T-cell (primary cell): ENCODE measurements at places on chromosomes 12 and 14.

DNA sequence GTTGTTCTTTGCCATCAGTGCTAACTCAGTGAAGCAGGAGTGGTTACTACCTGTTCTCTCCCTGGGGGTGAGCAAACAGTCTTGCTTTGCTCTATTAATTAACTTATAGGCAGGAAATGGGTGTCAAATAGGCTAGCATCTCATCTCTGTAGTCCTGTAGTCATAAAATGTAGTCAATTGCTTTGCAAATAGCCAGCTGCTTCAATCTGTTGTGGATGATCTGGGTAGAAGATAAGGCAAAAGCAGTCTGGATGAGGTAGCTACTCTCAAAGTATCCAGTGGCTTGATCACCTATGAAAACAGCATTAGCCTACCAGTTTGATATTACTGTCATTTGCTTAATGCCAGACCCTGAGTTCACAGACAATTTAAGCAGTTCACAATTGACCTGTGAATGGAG is 369.0 kb upstream of the TMTC1 start:
- H3K27ac ChIP-seq = no peak overlapping the region
- H3K36me3 ChIP-seq = no peaks in the 10 kb centered on the region
- no peak overlapping the region for H3K4me3 ChIP-seq
- no peak for DNase-seq
- no peaks in the 10 kb centered on the region for H3K27me3 ChIP-seq

DNA sequence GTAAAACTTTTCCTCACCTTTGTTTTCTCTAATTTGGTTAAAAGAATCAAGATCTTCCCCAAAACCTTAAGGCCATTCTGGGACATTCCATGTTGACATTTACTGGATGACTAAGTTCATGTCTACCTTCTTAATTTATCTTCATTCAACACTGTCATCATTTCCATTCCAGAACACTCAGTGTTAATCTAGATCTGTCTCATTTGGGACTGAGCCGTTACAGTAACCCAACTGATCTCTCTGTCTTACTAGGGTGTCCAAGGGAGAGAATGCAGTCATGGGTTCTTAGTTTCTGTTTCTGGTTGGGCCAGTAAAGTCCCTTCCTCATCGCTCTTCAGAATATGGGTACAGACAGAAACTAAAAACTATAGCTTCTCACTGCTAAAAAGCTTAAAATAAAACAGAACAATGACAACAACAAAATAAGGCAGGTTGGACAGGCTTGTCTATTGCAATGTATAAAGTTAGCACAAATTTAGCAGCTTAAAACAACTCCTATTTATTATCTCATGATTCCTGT is 144.8 kb downstream of the ASCL1 start:
- no peak overlapping the region for H3K27ac ChIP-seq
- H3K27me3 ChIP-seq = peaks cover 5% of the 10 kb centered on the region
- no peaks in the 10 kb centered on the region for H3K36me3 ChIP-seq
- no peak for DNase-seq
- no peak overlapping the region for H3K4me3 ChIP-seq

- DNase-seq = no peak
- no peak overlapping the region for H3K27ac ChIP-seq
- H3K27me3 ChIP-seq = no peaks in the 10 kb centered on the region
- H3K4me3 ChIP-seq = no peak overlapping the region
- no peaks in the 10 kb centered on the region for H3K4me1 ChIP-seq
These were observed 24.3 kb upstream of the ATF1 start for GRCh38 chr12:50739611-50740010.

GRCh38 chr12:8123124-8123912 is at the start of gene CLEC4A:
Gene CLEC4A (plus strand): TSS chr12:8123617. CDS start chr12:8123879, 262 bp downstream.
- no peaks in the 10 kb centered on the region for H3K36me3 ChIP-seq
- DNase-seq = no peak

GRCh38 chr14:67493092-67493717 is 4.7 kb upstream of the TMEM229B start:
- no peak overlapping the region for H3K4me3 ChIP-seq
- no peak for DNase-seq
- H3K27ac ChIP-seq = no peak overlapping the region
- H3K36me3 ChIP-seq = no peaks in the 10 kb centered on the region
- H3K4me1 ChIP-seq = peaks cover 20% of the 10 kb centered on the region

GRCh38 chr12:130715998-130716968 is at the start of gene RIMBP2:
Gene RIMBP2 (minus strand): TSS chr12:130716299. CDS start chr12:130479013, 237,286 bp downstream.
- H3K36me3 ChIP-seq = no peaks in the 10 kb centered on the region
- DNase-seq = no peak
- peaks cover 59% of the 10 kb centered on the region for H3K27me3 ChIP-seq
- H3K27ac ChIP-seq = no peak within 1 kb of the TSS

DNA sequence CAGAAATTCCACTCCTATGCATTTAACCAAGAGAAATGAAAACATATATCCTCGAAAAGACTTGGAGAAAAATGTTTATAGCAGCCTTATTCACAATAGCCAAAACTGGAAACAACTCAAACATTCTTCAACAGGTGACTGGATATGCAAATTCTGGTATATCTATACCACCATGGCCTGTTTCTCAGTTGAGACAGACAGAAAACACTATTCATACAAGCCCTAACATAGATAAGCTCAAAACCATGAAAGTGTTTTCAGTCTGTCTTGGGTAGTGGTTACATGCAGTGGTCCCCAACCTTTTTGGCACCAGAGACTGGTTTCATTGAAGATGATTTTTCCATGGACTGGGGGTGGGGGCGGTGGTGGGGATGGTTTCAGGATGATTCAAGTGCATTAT is 83.8 kb downstream of the SRGAP1 start:
- no peak overlapping the region for H3K27ac ChIP-seq
- H3K36me3 ChIP-seq = no peaks in the 10 kb centered on the region
- H3K4me3 ChIP-seq = no peak overlapping the region
- H3K27me3 ChIP-seq = peaks cover 3% of the 10 kb centered on the region

GRCh38 chr12:55142669-55143565 is 16.7 kb downstream of the OR9K2 start:
- no peak overlapping the region for H3K27ac ChIP-seq
- H3K4me1 ChIP-seq = no peaks in the 10 kb centered on the region
- H3K36me3 ChIP-seq = no peaks in the 10 kb centered on the region
- peaks cover 3% of the 10 kb centered on the region for H3K27me3 ChIP-seq
- DNase-seq = peak; percentile 5

DNA sequence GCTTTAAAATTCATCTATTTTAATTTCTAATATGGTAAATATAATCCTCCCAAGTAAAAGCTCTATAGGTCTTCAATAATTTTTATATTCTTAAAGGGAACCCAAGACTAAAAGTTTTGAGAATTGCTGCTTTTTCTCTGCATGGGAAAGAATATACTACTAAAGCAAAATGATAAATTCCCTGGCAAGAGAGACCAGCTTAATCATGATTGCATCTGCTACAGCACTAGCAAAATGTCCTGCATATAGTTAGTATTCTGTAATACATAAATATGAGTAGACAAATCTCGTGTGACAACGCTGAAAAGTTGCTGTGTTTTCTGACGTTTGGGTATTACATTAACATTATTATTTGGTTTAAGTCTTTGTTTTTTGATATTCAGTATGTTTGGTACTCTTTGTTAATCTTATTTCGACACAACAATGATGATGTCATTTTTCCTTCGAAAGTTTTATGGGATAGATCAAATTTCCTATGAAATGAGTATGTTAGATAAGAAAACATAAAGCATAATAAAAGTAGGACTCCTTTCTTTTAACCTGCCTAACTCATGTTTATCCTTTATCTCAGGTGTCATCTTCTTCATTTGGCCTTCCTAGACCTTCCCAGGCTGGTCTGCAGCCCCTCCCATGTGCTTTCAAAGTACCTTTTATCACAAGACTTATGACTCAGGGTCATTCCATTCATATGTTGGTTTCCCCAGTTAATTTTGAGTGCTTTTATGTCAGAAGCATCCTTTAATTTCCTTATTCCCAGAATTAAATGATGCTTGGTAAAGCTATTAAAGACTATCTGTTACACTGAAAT is 321.9 kb downstream of the RAD51B start:
- no peaks in the 10 kb centered on the region for H3K27me3 ChIP-seq
- peaks cover 19% of the 10 kb centered on the region for H3K4me1 ChIP-seq
- H3K4me3 ChIP-seq = no peak overlapping the region
- H3K36me3 ChIP-seq = no peaks in the 10 kb centered on the region
- no peak overlapping the region for H3K27ac ChIP-seq
- no peak for DNase-seq

GRCh38 chr12:5008661-5009060 is 35.0 kb upstream of the KCNA5 start:
- H3K27me3 ChIP-seq = peaks cover 14% of the 10 kb centered on the region
- H3K27ac ChIP-seq = no peak overlapping the region
- DNase-seq = no peak
- no peak overlapping the region for H3K4me3 ChIP-seq
- no peaks in the 10 kb centered on the region for H3K36me3 ChIP-seq
- no peaks in the 10 kb centered on the region for H3K4me1 ChIP-seq

DNA sequence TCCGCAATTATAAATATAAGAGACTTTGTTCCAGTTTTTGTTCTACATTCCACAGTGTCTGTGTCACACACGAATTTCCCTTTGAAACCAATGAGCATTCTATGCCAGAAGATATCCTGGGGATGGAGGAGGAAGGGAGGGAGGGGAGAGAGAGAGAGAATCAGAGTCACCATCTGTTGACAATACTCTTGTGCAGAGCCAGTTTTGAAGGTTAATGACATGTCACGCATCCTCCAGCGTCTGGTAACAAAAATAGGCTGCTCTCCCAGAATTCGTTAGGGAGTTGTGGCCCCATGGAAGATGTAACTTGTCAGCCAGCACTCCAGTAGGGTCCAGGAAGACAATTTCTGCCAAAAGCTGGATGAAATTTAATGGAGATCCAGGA is 213.5 kb upstream of the KRR1 start:
- no peaks in the 10 kb centered on the region for H3K4me1 ChIP-seq
- H3K4me3 ChIP-seq = no peak overlapping the region
- no peak overlapping the region for H3K27ac ChIP-seq
- no peak for DNase-seq
- no peaks in the 10 kb centered on the region for H3K27me3 ChIP-seq

GRCh38 chr12:55932551-55932910 is 1.6 kb downstream of the DGKA start:
- DNase-seq = peak; percentile 23
- peak overlapping the region; percentile 93 for H3K4me3 ChIP-seq
- H3K27ac ChIP-seq = peak overlapping the region; percentile 73
- H3K36me3 ChIP-seq = peaks cover 3% of the 10 kb centered on the region
- peaks cover 43% of the 10 kb centered on the region for H3K4me1 ChIP-seq
- H3K27me3 ChIP-seq = no peaks in the 10 kb centered on the region

DNA sequence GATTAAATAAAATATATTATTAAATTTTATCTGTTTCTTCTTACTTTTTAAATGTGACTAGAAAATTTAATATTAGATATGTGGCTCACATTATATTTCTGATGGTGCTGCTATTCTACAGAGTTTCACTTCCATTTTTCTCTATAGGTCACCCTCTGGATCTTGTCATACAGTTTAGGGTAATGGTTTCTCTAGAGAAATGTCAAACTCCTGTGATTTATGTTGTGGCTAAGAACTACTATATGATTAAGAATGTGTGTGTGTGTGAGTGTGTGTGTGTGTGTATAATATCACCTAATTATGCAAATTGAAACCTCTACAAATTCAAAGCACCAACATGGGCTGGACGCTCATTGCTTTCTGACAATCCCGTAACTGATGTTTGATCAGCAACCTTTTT is 325.9 kb downstream of the ADAMTS20 start:
- DNase-seq = no peak
- no peaks in the 10 kb centered on the region for H3K27me3 ChIP-seq
- H3K27ac ChIP-seq = no peak overlapping the region
- no peaks in the 10 kb centered on the region for H3K4me1 ChIP-seq

GRCh38 chr14:27148143-27148542 is 550.3 kb upstream of the NOVA1 start:
- H3K36me3 ChIP-seq = no peaks in the 10 kb centered on the region
- DNase-seq = no peak
- H3K27ac ChIP-seq = no peak overlapping the region
- no peaks in the 10 kb centered on the region for H3K27me3 ChIP-seq
- H3K4me3 ChIP-seq = no peak overlapping the region
- H3K4me1 ChIP-seq = no peaks in the 10 kb centered on the region

GRCh38 chr12:77231501-77231918 is 166.1 kb upstream of the E2F7 start:
- no peaks in the 10 kb centered on the region for H3K27me3 ChIP-seq
- no peaks in the 10 kb centered on the region for H3K36me3 ChIP-seq
- H3K4me1 ChIP-seq = no peaks in the 10 kb centered on the region
- no peak overlapping the region for H3K4me3 ChIP-seq

GRCh38 chr14:33014710-33015109 is 76.0 kb downstream of the NPAS3 start:
- no peak overlapping the region for H3K4me3 ChIP-seq
- H3K27me3 ChIP-seq = no peaks in the 10 kb centered on the region
- H3K27ac ChIP-seq = no peak overlapping the region
- H3K4me1 ChIP-seq = no peaks in the 10 kb centered on the region

DNA sequence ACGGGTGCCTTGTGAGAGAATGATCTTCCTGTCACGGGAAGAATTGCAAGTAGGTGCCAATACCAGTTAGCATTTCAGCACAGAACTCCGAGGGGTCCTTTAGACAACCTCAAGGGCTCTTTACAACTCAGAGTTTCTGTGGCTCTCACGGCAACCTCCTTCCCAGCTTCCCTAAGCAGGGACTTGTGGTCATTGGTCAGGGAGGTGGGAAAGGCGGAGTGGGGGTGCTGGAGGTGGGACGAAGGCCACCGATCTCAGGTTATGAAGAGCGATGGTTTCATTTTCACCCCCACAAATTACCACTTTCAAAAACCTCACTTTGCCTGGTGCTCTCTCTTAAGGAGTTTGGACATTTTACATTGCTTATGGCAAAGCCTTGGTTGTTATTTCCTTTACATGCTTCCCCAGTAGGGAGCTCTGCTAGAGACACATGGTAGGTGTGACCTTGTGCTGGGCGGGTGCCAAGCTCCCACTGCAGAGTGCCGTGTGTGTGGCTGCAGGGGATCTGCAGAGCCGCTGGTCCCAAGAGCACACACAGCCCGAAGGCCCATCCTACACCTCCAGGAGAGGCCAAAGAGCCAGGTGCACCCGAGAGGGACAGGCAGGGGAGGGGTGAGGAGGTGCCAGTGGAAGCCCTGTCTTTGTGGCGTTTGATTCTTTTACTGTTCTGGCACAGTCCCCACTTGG is 21.4 kb downstream of the BCL2L14 start:
- no peaks in the 10 kb centered on the region for H3K36me3 ChIP-seq
- H3K4me1 ChIP-seq = no peaks in the 10 kb centered on the region
- H3K27me3 ChIP-seq = no peaks in the 10 kb centered on the region
- no peak overlapping the region for H3K4me3 ChIP-seq
- no peak overlapping the region for H3K27ac ChIP-seq
- no peak for DNase-seq

- DNase-seq = no peak
- no peaks in the 10 kb centered on the region for H3K27me3 ChIP-seq
- H3K4me3 ChIP-seq = no peak overlapping the region
- no peak overlapping the region for H3K27ac ChIP-seq
- peaks cover 3% of the 10 kb centered on the region for H3K4me1 ChIP-seq
These were observed 82.9 kb downstream of the DDX51 start for GRCh38 chr12:132061197-132061596.

DNA sequence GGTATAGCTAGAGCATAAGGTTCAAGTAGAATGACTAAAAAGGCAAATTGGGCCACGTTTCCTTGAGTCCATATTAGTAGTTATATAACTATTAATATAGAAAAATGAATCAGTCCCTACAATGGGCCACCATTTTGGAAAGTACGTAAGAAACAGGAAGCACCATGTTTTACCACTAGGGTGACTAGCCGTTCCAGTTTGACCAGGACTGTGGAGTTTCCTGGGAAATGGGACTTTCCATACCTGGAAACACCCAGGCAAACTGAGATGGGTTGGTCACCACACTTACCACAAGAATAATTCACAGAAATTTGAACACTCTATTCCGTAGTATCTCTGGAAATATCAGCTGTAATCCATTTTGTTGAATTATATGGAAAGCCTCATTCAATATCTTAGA is 2.1 kb upstream of the MAGOHB start:
- H3K27me3 ChIP-seq = peaks cover 3% of the 10 kb centered on the region
- DNase-seq = no peak
- H3K27ac ChIP-seq = no peak overlapping the region
- no peaks in the 10 kb centered on the region for H3K36me3 ChIP-seq
